Right ventricle myocardium superior (tissue), 1 donor: ENCODE measurements at places on chromosomes 16 and 17. TPM values are rescaled to one million over a fixed set of nuclear protein-coding genes. Genes with fewer than 3 reads are reported as not detected.

DNA sequence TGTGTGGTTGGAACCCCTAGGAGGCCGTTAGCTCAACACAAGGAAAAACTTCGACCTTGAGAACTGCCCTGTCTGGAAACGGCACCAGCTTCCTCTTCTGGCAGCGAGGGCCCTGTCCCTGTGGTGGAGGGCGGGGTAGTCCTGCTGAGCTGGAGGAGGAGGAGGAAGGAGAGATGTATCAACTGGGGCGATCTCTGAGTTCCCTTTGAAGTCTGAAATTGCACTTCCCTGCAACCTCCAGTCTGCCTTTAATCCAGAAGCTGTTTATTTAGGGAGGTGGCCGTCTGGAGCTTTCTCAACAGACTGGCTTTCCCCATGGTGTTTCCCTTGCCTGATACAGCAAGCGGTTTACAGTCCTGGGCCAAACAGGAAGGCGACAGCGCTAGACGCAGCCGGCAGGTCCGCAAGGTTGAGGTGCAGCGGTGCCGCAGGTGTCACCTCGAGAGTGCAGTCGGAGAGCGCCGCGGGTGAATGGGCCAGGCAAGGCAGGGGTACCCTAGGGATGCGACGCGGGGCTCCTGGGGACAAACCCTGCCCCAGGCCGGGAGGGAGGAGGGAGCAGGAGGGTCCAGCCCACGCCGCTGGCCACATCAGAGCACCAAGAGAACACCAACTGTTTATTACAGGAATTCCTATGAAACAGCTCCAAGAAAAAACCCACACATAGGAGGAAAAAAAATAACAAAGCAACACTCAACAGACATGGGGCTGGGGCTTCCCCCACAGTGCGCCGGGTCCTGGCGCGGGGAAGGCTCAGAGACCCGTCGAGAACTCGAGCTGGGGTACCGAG lies 11.4 kb upstream of the MRPS23 start:
- peak; percentile 76 for DNase-seq

- no peak for DNase-seq
Measured at GRCh38 chr17:72724267-72724666, 368.2 kb downstream of the SLC39A11 start.

DNA sequence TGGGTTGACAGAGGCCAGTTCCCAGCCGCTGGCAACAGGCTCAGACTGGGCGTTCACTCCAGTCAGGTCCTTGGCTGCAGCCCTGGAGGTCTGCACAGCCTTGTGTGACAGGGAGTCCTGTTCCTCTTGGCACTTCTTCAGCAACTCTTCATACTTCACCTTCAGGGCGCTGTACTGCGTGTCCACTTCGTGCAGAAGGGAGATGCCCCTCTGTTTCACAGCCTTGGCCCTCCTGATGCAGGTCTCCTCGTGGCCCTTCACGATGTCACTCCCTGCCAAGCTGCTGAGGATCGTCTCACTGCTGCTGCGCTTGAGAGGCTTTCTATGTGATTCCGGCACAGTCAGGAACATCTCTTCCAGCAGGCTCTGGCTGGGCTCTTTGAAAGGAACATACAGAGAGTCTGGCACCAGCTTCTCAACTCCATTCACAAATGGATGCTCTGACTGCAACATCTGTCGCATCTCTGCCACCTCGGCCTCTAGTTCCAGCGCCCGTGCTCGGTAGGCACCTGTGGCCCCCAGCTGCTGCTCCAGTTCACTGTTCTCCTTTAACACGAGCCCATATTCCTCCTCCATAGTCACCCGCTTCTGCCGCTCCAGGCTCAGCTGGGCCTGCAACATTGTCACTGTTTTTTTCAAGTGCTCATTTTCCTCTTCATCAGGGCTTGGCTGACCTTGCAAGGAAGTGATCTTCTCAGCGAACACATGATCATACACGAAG lies 27.2 kb downstream of the CDR2 start:
- peak; percentile 69 for DNase-seq

GRCh38 chr17:28524476-28525424 lies 18.6 kb downstream of the FOXN1 start:
- DNase-seq: peak; percentile 33

DNA sequence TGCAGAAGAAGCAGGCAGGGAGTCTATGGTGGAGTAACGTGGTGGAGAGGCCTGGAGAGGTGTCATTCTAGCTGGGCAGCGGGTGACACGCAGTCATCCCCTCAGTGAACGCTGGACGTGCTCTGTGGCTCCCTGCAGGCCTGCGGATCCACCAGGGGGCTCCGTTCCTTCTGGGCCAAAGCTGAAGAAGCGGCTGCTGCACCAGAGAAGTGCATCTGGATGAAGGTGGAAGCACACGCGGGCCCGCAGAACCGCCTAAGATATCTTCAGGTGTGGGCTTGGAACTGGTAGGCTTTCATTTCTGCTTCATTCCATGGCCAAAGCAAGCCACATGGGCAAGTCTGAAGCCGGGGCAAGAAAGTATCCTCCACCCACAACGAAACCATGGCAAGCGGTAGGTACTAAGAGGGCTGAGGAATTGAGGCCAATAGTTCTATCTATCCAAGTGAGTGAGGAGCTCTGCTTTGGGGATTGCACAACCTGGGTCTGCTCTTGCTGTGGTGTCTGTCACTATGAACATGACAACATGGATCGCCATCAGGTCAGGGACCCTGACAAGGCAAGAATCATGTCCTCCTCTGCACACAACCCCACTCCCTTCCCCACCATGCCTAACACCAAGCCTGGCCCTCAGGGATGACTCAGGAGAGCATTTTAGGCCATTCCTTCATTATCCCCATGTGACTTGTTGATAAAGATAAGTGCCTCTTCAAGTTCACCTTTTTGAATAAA lies 78.9 kb upstream of the FBXO47 start:
- no peak for DNase-seq

Gene CHST4
- total RNA-seq: not detected

Gene TUBG1
- 49.1 TPM for total RNA-seq

Gene HBA1
- 110 TPM for total RNA-seq

DNA sequence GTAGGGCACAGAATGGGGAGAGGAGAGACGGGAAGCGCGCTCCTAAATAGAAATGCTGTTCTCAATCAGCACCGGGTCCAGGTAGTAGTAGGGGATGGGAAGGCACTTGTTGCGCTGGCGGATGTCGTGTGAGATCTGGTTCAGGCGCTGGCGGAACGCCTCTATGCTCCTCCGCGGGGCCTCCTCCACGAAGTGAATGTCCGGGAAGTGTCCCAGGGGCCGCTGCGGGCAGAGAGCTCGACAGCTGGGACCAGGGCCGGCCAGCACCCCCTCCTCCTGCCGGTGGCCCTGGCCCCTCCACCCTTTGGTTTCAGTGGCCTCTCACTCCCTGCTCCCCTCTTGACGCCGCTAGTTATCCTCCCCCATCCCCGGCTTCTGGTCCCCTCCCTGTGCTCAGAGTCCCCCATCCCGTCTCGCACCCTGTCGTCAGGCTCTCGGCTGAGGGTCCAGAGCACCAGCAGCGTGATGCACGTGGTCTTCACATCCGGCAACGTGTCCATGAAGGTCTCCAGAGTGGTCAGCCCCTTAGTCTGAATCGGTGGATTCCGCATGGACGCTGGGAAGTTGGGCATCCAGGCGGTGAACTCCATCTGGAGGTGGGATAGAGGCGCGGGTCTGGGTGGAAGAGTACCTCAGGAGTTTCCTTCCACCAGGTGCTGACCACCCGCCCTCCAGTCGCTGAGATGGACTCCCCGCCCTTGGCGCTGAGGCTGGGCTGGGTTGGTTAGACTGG lies 14.6 kb downstream of the ALOX12B start:
- DNase-seq: peak; percentile 41

Gene SOX9
- 10.9 TPM for total RNA-seq

GRCh38 chr16:89828199-89828869 lies at the start of gene SPIRE2:
Gene SPIRE2 (plus strand): TSS chr16:89828475. CDS start chr16:89828551, 76 bp downstream.
- peak; percentile 82 for DNase-seq

- DNase-seq: no peak
Measured at GRCh38 chr17:72710834-72711233, 381.7 kb downstream of the SLC39A11 start.

- no peak for DNase-seq
Measured at GRCh38 chr16:49203361-49203760, 78.3 kb downstream of the CBLN1 start.

Gene CHD3
- 13.7 TPM for total RNA-seq

DNA sequence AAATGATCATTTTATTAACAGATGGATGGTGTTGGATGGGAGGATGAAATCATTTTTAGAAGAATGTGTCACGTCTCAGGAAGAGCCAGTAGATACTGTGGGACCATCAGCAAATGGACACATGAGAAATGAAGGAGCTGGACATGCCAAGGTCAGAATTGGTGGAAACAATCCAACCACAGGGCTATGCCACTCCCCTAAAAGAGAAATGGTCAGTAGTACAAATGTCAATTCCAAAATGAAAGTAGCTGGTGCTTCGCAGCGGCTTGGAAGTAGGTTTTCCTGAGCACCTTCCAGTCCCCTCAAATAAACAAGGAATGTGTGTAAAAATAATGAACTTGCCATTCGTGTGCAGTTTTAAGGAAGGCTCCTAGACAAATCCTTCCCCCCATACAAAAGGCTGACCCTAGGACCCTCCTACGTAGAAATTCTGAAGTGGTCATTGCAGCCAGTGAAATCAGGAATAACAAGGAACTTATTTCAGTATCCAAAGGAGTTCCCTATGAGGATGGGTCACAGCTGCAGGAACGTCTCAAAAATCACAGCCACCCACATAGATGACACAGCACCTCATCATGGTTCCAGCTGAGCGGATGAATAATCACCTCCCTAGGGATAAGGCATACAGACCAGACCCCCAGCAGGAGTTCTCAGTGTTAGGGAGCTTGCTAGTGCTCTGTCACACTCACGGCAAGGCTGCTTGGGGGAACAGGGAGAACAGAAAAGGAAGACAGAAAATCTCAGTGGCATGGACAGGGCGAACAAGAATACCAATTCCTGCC lies 239.2 kb downstream of the HS3ST3A1 start:
- no peak for DNase-seq

DNA sequence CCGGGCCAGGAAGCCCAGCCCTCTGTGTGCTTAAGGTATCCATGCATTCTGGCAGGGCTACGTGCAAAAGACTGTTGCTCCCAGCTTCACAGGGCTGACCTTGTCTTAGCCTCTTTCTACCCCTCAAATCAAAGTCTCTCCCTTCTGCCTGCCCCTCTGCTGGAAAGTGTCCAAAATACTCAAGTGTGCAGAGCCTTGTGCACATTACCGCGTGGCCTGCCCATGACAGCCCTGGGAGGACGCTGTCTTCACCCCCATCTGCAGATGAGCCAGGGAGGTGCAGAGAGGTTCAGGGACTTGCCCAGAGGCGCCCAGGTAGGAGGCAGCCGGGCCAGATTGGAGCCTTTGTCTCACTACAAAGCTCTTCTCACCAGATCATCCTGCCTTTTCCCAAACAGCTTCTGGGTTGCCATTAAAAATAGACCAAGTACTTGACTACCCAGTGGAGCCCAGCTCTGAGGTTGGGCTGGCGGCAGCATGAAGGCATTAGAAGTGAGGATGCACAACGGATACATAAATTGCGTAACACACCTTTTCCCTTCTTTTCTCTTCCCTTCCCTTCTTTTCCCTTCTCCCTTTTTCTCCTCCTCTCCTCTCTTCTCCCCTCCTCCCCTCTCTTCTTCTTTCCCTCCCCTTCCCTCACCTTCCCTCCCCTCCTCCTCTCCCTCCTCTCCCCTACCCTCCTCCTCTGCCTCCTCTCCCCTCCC lies 3.5 kb downstream of the CACNG4 start:
- no peak for DNase-seq

GRCh38 chr16:66189951-66190350 lies 176.5 kb upstream of the CDH5 start:
- DNase-seq: no peak

Gene SPIRE2
- total RNA-seq: 1.2 TPM

DNA sequence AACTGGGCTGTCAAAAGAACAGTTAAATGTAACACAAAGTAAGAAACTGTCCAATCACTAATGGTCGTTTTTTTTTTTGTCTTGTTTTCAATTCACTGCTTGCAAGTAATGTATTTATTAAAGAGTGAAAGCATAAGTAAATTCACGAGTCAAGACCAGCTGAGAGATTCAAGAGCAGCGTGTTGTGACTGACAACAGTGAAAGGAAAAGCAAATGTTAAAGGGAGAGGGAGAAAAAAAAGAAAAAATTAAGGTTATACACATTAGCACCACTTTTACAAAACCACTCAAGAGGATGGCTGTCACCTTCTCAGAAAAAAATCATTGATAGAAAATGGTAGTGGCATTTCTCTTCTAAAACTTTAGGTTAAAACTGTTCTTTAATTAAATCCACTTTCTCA lies 36.1 kb downstream of the GPATCH8 start:
- no peak for DNase-seq

DNA sequence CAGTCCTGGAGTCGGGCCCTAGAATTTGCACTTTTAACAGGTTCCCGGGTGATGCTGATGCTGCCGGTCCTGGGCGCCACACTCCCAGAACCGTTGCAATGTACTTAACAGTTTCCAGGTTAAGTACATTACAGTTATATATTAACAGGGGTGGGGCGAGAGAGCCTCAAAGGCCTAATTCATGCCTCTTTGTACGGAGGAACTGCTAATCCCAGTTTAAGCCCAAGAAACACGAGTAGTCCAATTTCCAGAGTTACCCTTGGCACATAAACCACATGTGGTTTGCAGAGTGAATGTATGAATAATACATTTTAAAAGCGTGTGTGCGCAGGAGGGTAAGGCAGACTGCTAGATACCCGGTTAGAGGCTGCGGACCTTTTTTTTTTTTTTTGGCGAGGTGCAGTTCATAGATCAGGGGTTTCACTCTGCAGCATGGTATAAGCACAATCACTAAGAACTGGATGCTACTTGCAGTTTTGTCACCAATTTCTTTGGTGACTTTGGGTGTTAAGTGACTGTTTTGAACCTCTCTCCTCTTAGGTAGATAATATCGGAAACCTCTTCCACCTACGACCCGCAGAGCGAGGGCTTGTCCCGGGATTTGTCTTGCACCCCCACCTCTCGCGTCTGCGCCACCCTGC lies 713 bp downstream of the COX11 start:
- DNase-seq: no peak

DNA sequence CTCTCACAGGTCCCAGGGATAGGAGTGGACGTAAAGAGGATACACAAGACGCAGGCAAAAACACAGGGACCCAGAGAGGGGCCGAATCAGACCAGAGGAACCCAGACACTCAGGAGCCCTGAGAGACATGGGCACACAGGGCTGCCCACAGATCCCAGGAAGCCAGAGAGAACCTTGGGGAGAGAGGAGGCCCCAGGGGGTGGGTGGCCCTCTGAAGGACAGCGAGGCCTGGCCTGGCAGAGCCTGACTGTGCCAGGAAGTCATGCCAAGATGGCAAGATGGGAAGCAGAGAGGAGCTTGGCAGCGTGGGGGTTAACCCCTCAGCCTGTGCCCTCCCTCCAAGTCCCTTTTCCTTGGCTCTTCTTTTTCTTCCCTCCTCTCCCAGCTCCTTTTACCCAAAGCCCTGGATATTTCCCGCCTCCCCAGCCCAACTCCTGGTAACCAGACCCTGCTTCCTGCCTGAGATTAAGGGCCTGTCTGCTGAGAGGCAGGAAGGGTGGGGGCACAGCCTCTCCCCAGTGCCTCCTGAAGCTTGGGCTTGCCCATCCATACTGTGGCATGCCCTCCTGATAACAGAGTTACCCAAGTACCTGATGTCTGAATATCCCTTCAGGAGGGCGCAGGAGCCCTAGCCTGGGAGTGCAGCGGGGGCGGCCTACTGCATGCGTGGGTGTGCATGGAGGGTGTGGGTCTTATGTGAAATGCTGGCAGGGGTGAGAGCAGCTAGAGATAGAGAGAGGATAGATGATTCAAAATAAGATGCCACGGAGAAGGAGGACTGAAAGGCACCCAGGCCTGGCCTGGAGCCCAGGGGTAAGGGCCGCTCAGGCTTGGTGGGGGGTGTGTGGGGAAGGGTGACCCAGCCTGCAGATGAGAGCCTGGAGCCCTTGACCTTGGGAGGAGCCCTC lies 6.0 kb upstream of the TBX21 start:
- no peak for DNase-seq
